Inflammatory macrophage treated with lipopolysaccharide for 4 hours (primary cell): ENCODE measurements at places on chromosomes 4 and X.

- no peak for DNase-seq
Observed at GRCh38 chr4:61003301-61003700, 196.8 kb upstream of the ADGRL3 start.

DNA sequence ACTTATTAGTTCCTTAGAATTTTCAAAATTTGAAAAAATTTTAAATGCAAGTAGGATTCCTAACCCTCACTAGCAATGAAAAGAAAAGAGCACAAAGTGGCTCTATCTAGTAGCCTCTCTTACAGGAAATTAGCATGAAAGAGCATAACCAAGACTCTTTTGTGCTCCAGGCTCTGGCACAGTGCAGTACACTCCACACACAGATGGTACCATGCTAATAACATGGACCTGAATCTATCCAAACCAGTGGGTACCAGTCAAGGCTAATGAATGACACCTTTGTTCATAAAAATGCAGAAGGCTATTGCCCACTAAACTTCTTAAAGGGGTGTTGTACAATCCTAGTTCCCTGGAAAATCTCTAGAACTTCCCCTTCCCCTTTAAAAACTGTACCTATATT lies 119.0 kb downstream of the MANBA start:
- DNase-seq, result no peak

DNA sequence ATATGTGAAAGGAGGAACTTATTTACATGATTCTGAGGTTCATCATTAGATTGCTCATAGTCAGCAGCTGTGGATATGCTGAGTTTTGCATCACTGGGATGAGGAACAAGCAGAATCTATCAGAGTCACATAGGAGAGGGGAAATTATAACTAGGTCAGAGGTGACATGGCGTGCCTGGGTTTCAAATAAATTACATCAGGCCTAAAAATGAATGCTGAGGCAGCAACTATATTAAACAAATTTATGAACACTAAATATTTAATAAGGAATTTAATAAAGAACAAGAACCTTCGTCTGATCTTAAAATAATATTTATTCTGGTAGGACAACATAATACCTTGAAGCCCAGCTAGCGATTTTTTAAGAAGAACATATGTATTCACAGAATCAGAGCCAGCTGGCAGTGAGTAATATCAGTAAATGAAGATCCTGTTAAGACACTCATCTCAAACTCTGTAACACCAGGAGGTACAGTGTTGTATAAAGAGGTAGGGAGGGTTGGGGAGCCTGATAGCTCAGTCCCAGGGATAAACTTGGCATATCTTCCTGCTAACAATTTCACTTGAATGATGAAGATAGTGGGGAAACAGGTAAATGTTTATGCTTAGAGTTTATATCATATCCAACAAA lies 60.9 kb upstream of the HS3ST1 start:
- DNase-seq, result peak; percentile 93

DNA sequence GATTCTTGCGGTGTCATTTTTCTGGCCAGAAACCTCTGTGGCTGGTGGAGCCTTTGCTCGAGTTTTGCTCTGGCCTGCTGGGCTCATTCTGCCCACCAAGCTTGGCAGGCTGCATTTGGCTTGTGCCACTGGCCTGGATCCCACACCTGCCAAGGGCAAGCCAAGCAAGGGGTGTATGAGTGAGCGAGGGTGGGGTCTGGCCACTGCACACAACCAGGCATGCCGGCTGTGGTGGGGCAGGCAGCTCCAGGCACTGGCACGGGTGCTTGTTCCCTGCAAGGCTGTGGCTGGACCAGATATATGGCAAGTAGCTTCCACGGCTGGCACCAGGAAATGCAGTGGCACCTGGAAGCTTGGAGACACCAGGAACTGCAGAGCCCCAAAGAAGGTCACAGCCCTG lies 68.6 kb upstream of the PPP3CA start:
- no peak for DNase-seq

DNA sequence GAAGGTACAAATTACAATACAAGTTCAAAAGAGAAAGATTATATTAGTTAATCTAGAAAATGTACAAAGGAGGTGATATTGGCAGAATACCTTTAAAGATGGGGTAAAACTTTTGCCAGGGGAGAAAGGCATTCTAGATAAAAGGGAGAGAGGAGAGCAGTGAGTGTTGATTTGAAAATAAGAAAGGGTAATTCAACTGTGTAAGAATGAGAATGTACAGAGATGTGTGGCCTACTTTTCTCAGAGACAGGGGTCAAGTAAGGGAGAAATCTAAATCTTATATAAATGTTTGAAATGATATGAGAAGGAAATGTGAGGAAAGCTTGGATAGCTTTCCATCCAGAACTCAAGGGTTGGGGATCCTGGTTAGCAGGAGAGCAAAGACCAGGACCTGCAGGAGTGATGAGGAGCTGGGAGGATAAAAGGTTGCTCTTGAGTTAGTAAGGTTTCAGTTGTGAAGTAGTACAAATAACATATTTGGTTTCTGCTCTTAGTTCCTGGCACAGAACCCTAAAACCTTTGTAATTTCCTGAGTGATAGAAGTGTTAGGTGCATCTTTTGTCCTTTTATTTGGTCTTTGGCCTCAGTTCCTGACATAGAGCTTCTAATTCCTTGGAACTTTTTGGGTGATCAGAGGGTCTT lies 489.9 kb downstream of the INPP4B start:
- DNase-seq, result no peak

DNA sequence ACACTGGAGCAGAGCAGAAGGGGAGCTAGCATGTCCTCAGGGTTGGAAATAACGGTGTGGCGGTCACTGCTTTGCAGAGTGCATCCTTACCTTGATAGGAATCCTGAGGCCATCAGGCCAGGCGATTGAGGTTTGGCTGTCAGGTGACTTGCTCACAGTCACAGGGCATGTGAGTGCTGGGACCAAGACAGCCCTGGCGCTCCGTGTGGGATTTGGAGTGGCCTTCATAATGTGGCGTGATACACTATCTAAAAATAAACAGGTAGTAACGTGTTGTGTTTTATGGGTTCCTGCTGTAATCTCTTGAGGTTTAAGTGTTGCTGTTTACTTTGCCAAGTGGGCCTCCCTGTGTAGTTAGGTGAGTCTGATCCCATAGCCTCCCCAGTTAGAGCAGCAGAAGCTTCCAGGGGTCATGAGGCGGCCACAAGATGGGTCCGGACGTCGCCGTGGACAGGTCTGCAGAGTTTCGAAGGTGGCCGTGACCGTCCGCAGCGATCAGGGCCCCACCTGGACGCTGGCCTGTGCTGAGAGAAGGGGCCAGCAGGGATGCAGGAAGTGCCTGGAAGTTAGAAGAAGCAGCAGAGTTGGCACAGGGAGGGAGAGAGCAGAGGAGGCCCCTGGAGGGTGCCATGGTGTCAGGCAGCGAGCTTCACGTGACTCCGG lies 27.7 kb downstream of the RGS12 start:
- no peak for DNase-seq

- DNase-seq, result no peak
Observed at GRCh38 chr4:182578402-182578801, 335.2 kb downstream of the TENM3 start.

DNA sequence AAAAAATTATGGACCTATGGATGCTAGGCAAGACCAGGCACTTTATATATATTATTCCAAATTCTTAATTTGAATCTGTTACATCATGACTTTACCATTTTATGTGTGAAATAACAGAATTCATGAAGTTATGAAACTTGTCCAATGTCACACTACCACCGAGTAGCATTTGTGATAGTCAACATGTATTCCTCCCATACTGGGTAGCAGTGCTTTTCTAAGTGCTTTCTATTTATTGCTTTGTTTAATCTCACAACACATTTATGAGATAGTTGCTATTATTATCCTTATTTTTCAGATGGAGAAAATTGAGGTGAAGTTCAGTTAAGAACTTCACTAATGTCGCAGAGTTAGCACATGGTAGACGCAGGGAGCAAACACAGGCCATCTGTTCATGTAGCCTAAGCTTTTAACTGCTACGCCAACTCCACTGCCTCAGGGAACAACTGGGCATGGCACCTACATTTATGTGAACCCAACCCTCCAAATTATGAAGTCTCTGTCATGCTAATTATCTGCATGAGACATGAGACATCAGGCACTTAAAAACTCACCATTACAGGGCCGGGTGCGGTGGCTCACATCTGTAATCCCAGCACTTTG lies 20.8 kb downstream of the GUCY1A1 start:
- DNase-seq, result no peak

- no peak for DNase-seq
Observed at GRCh38 chrX:52280812-52281211, 88.0 kb upstream of the XAGE2 start.

DNA sequence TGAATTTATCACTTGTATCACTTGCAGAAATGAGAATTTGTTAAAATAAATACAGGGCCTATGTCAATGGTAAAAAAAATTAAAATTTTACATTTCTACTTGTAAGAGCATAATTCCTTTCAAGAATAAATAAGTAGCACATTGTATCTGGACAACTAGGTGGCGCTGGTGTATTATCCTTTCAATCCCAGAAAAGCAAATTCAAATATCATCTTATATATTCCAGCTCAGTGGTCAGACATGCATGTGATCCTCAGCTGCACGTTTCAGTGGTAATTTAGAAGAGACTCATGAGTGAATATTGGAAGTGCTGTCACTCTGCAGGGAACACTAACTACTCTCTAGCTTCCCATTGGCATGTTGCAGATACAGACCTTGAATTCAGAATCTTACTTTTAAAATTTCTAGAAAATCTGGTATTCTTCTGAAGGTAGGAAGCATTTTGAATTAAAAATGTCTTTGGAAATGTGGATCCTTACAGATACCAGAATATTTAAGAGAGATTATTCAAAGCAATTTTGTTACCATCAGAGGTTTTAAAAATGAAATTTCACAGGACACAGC lies 1414.7 kb upstream of the TENM3 start:
- DNase-seq, result peak; percentile 35

GRCh38 chr4:174672276-174672675 lies 150.0 kb upstream of the HPGD start:
- DNase-seq, result no peak

DNA sequence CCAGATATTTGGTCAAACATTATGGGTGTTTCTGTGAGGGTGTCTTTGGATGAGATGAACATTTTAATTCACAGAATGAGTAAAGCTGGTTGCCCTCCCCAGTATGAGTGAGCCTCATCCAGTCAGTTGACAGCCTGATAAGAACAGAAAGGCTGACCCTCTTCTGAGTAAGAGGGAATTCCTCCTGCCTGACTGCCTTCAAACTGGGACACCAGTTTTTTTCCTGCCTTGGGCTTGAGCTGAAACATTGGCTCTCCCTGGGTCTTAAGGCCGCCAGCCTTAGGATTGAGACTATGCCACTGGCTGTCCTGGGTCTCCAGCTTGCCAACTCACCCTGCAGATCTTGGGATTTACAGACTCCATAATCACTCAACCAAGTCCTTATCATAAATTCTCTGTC lies 14.5 kb upstream of the MAML3 start:
- DNase-seq, result no peak

DNA sequence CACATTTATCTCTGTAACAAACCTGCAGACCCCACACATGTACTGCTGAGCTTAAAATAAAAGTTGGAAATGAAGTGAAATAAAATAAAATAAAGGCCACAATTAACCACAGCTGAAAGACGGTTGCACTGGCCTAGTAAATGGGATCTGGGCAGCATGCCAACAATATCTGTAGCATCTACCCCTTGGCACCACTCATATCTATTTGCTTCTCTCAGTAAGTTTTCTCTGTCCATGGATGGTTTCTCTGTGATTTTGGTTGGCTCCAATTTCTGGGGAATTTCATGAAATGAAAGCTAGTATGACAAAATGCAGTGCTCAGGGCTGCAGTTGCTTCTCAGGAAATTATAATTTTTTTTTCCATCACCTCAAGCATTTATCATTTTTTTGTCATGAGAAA lies 172.0 kb upstream of the IL15 start:
- DNase-seq, result no peak

GRCh38 chrX:55206162-55206941 lies 13.8 kb upstream of the PAGE5 start:
- DNase-seq, result no peak

DNA sequence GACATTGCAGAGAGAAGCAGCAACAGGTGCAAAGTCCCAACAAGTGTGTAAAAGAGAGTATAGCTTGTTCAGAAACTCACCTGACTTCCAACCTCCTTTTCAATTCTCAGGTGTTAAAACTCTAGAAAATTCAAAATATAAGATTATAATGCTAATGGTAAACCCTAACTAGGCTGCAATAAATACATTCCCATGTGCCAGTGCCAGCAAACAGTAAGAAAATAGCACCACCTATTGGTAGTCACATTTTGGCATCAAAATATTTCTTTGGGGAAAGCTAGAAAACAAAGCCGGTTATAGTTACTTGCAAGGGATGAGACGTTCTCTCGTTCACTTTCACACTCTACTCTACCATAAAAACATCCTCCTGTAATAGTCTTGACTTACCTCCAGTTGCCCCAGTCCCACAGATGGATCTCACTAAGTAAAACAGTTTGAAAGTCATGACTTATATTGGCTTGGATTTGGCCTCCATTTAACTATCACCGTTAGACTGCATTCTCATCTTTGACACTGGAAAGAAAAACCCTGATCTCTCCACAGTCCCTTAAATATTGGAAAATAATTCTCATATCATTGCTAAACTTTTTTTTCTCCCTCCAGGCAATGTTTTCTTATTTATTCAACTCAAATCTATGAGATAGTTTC lies 9.6 kb downstream of the BMP3 start:
- peak; percentile 24 for DNase-seq

GRCh38 chrX:148574237-148574973 lies 74.0 kb downstream of the AFF2 start:
- no peak for DNase-seq

DNA sequence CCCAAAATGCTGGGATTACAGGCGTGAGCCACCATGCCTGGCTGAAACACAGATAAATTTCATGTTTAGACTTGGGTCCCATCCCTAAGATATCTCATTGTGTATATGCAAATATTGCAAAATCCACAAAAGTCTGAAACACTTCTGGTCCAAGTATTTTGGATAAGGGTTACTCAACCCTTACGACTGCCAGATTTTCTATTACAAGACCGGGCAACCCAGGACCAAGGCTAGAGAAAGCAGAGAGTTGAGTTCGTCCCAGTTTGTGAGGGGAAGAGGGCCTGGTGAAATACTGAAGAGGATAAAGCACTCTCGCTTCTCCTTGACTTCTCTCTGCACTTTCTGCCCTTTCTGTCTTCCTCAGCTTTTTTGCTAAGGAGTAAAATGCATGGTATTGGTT lies 34.5 kb downstream of the ZFX start:
- DNase-seq, result no peak

DNA sequence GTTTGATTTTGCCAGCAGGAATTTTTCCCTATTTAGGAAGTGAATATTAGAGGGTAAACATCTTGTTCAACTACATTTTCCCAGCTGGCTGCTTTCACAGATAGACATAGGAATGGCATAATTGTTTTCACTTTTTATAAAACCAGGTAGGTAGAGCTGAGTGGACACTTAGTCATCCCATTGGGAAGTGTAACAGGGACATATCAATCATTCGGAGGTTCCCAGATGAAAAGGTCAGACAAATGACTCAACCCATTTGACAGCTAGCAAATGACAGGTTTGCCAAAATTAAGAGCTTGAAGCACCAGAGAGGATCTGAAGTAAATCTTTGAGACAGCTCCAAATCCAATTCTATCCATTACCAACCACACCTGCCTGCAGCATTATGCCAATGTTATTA lies 205.3 kb downstream of the SLC39A8 start:
- no peak for DNase-seq

GRCh38 chr4:45453258-45453853 lies 670.5 kb downstream of the GABRG1 start:
- peak; percentile 2 for DNase-seq

GRCh38 chr4:176843710-176844109 lies 51.0 kb upstream of the VEGFC start:
- no peak for DNase-seq

GRCh38 chrX:34300871-34301270 lies 168.8 kb upstream of the FAM47A start:
- DNase-seq, result peak; percentile 29
